Mesothelial cell of epicardium (in vitro differentiated cells): ENCODE measurements at places on chromosomes 1 and 21. TPM values are rescaled to one million over a fixed set of nuclear protein-coding genes. Genes with fewer than 3 reads are reported as not detected.

SEC16B gene
- 3.1 to 3.7 TPM (median 3.2 TPM) in 3 replicates for total RNA-seq

S100A9 gene
- total RNA-seq, result 2.0 to 4.2 TPM (median 3.5 TPM) in 3 replicates

DNA sequence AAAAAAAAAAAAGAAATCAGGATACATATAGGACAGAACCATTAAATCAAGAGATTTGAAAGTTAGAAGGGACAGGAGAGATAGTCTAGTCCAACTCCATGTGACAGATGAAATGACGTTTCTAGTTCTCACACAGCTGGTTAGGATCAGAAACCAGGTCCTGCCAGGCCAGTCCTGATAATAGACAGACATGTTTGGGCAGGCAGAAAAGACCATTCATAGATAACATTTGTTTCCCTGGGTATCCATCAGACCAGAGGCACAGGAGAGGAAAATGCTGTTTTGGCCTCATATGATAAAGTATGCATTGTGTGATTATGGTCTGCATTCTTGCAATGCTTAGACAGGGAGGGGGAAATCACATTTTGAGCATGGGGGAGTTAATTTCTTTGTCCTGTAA is 29.3 kb downstream of the ZBTB8B start:
- peak overlapping the region; percentile 90 for H3K27ac ChIP-seq
- no peak overlapping the region for H3K4me3 ChIP-seq
- peaks cover under 1% of the 10 kb centered on the region for H3K36me3 ChIP-seq
- no peaks in the 10 kb centered on the region for H3K27me3 ChIP-seq
- no peak for DNase-seq
- H3K4me1 ChIP-seq, result peaks cover 51% of the 10 kb centered on the region

- H3K36me3 ChIP-seq, result no peaks in the 10 kb centered on the region
- H3K4me1 ChIP-seq, result peaks cover 16% of the 10 kb centered on the region
- H3K4me3 ChIP-seq, result no peak overlapping the region
- no peak for DNase-seq
Observed at GRCh38 chr1:162192306-162192678, 122.8 kb downstream of the NOS1AP start.

DNA sequence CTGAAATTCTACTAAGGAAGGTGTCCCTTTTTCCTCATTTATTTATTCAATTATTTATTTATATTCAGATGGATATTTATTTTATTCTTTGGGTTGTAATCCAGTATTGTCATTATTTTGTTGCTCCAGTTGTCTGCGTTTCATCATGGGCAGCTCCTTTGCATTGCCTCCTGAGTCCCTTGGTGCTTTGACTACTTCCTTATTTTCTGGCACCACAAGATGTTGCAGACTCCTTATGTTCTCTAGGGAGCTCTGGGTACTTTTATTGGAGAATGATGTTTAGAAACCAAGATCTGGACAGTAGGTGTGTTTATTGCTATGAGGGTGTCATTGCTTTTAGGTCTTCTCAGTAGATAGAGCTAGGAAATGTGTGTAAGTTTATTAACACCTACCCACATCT is 59.9 kb upstream of the ERRFI1 start:
- no peak overlapping the region for H3K27ac ChIP-seq
- no peak overlapping the region for H3K4me3 ChIP-seq
- no peaks in the 10 kb centered on the region for H3K27me3 ChIP-seq
- peaks cover 3% of the 10 kb centered on the region for H3K36me3 ChIP-seq
